ENCODE measurements at places on chromosomes 7 and 10. TPM values are rescaled to one million over a fixed set of nuclear protein-coding genes. Genes with fewer than 3 reads are reported as not detected.

Gene PON1
- total RNA-seq: 1.8 TPM

Gene NPY
- total RNA-seq: not detected

Gene ASIC3
- total RNA-seq: 1.6 TPM

Gene ADRA2A
- total RNA-seq: 0.06 TPM

Gene AOAH
- total RNA-seq: 5.9 TPM

GRCh38 chr7:115951547-115951946 is 79.0 kb downstream of the TFEC start:
- no peak overlapping the region for H3K27ac ChIP-seq
- H3K36me3 ChIP-seq: no peaks in the 10 kb centered on the region
- H3K27me3 ChIP-seq: no peaks in the 10 kb centered on the region
- no peaks in the 10 kb centered on the region for H3K4me1 ChIP-seq
- H3K4me3 ChIP-seq: no peak overlapping the region

GRCh38 chr10:18608596-18608995 is 42.8 kb downstream of the NSUN6 start:
- H3K4me3 ChIP-seq: no peak overlapping the region
- no peak for DNase-seq
- H3K27me3 ChIP-seq: no peaks in the 10 kb centered on the region
- no peaks in the 10 kb centered on the region for H3K4me1 ChIP-seq
- H3K27ac ChIP-seq: no peak overlapping the region

GRCh38 chr7:99624484-99624883 is 7.7 kb downstream of the ZSCAN25 start:
- no peak overlapping the region for H3K4me3 ChIP-seq
- no peak for DNase-seq
- peaks cover 12% of the 10 kb centered on the region for H3K36me3 ChIP-seq
- no peaks in the 10 kb centered on the region for H3K27me3 ChIP-seq
- no peaks in the 10 kb centered on the region for H3K4me1 ChIP-seq

- H3K27me3 ChIP-seq: no peaks in the 10 kb centered on the region
- no peak for DNase-seq
- H3K4me1 ChIP-seq: peaks cover 26% of the 10 kb centered on the region
- no peaks in the 10 kb centered on the region for H3K36me3 ChIP-seq
- H3K4me3 ChIP-seq: no peak overlapping the region
Observed at GRCh38 chr10:70586348-70586930, 16.1 kb downstream of the PRF1 start.

DNA sequence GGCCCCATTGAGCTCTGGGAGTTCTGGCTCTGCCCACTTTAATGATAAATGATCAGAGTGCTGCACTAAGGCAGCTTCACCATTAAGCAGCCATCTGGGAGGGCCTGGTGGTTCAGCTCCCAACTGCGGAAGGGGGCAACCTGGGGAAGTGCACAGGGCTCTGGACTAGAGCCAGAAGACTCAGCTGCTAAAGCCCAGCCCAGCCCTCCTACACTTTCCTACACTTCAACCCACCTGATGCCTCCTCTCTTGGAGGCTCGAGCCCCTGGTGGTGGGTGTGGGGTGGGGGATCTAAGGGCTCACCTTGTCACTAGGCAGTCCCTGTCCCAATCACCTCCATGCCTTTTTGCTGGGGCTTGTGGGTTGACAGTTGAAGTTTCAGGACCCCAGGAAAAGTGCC is 60.6 kb upstream of the ANTXRL start:
- no peak overlapping the region for H3K4me3 ChIP-seq
- no peaks in the 10 kb centered on the region for H3K36me3 ChIP-seq
- H3K27ac ChIP-seq: no peak overlapping the region

GRCh38 chr7:141411133-141411532 is 140.1 kb upstream of the AGK start:
- no peak for DNase-seq
- no peaks in the 10 kb centered on the region for H3K36me3 ChIP-seq
- H3K27ac ChIP-seq: no peak overlapping the region
- H3K4me3 ChIP-seq: no peak overlapping the region

GRCh38 chr7:20193242-20193777 is 23.9 kb downstream of the MACC1 start:
- H3K27me3 ChIP-seq: no peaks in the 10 kb centered on the region
- no peaks in the 10 kb centered on the region for H3K36me3 ChIP-seq
- H3K4me1 ChIP-seq: no peaks in the 10 kb centered on the region
- no peak for DNase-seq

DNA sequence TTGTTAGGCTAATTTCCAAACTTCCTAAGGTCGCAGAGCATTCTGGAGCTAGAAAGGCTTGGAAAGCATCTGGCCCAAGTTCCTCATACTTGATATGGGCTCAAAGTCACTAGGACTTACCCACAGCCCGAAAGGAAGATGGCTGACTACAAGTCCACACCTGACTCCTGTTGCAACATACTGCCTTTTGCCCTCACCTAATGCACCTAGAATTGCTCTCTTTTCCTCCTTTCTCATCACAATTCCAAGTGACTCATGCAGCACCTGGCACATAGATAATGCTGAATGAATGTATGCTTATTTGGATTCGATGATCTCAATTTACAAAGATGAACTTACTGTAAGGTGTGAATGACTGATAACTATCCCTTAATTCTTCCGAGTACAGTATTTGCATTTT is 131.5 kb downstream of the SORBS1 start:
- no peaks in the 10 kb centered on the region for H3K27me3 ChIP-seq
- H3K36me3 ChIP-seq: no peaks in the 10 kb centered on the region
- no peak for DNase-seq
- H3K4me3 ChIP-seq: no peak overlapping the region

DNA sequence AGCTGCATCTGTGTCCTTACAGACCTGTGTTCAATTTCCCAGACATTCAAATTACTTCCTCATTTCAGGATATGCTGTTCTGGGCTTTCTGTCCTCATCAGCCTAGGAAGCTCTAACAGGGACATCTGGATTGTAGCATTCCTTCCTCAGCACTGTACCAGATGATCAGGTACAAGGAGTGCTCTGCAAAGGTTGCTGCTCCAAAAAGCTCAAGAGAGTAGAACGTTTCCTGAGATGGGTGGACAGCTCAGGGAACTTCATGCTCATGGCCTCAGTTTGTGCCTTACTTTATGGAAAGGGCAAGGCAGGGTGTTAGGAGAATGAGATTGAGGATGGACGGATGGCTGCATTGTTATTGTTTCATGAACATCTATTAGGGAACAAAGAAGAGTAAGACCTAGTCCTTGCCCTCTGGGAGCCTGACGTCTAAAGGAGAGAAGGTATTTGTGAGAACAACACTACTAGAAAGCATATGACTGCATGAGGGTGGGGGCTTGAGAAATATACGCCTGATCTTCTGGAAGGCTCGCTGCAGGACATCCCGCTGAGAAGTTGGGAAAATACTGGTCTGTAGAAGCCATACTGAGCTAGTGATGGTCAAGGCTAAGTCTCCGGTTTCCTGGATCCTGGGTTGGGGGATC is 10.5 kb upstream of the ZNF212 start:
- H3K4me1 ChIP-seq: peaks cover 4% of the 10 kb centered on the region
- H3K36me3 ChIP-seq: no peaks in the 10 kb centered on the region
- no peak overlapping the region for H3K27ac ChIP-seq
- no peak overlapping the region for H3K4me3 ChIP-seq
- DNase-seq: no peak
- no peaks in the 10 kb centered on the region for H3K27me3 ChIP-seq

- H3K27ac ChIP-seq: no peak overlapping the region
- DNase-seq: no peak
- no peaks in the 10 kb centered on the region for H3K27me3 ChIP-seq
Observed at GRCh38 chr7:26166684-26167266, 14.8 kb downstream of the NFE2L3 start.

GRCh38 chr10:73763343-73763742 is 18.5 kb upstream of the CHCHD1 start:
- H3K4me1 ChIP-seq: no peaks in the 10 kb centered on the region
- no peak for DNase-seq
- H3K27ac ChIP-seq: no peak overlapping the region
- H3K36me3 ChIP-seq: no peaks in the 10 kb centered on the region
- no peak overlapping the region for H3K4me3 ChIP-seq

GRCh38 chr7:77862691-77863090 is 64.1 kb downstream of the PHTF2 start:
- H3K27ac ChIP-seq: no peak overlapping the region
- no peaks in the 10 kb centered on the region for H3K36me3 ChIP-seq
- H3K4me3 ChIP-seq: no peak overlapping the region
- no peaks in the 10 kb centered on the region for H3K27me3 ChIP-seq

GRCh38 chr7:92517631-92518030 is 10.7 kb downstream of the PEX1 start:
- no peaks in the 10 kb centered on the region for H3K4me1 ChIP-seq
- no peak overlapping the region for H3K27ac ChIP-seq
- no peaks in the 10 kb centered on the region for H3K27me3 ChIP-seq

- DNase-seq: no peak
- H3K4me1 ChIP-seq: peaks cover 12% of the 10 kb centered on the region
- H3K27ac ChIP-seq: no peak overlapping the region
- no peak overlapping the region for H3K4me3 ChIP-seq
Observed at GRCh38 chr10:33570495-33570894, 236.0 kb upstream of the NRP1 start.

Data from neural progenitor cell (in vitro differentiated cells).